ENCODE measurements at places on chromosomes 2 and 18.
A peak's percentile ranks its signal among the peaks of the same experiment; 100 is the strongest.

GRCh38 chr2:217942731-217943335 is 60.0 kb downstream of the TNS1 start:
- no peak for DNase-seq

- no peak for DNase-seq
Observed at GRCh38 chr2:177396703-177397460, 4.3 kb downstream of the AGPS start.

GRCh38 chr2:10223932-10224720 is 78.6 kb upstream of the HPCAL1 start:
- no peak for DNase-seq

DNA sequence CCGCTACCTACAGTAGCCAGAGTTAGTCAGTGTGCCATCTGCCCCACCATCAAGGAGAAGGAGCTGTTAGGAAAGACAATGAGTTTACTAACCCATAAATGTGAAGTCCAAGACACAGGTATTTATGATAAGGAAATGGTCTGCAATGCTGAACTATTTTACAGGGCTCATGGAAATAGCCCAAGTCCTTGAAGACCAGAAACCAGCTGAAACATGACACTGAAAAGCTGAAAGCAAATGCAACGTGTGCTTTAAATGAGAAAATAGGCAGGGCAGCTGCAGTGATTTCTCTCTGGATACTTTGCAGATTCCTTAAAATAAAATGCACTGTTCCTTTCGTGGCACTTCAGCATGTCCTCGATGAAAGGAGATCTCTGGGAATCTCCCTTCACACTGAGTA is 256.4 kb upstream of the TCF4 start:
- no peak for DNase-seq

- DNase-seq, result no peak
Observed at GRCh38 chr2:65393743-65394422, 38.5 kb downstream of the SPRED2 start.

DNA sequence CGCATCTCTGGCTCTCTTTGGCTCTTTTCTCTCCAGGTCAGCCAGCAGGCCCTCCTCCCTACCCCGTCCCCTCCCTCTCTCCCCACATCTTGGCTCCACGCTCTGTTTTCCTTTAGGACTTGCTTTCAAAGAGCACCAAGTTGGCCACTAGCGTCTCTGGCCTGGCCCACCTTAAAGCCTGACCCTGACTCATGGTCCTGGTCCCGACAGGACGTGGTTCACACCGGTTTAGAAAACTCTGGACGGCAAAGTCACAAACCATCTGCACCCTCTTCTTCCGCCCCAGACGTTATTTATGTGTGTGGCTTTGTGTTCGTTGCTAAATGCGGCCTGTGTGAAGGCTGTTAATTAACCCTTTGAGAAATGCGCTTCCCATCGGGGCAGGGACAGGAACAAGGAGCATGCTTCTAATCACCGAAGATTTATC is 169.0 kb upstream of the HAAO start:
- DNase-seq, result no peak

DNA sequence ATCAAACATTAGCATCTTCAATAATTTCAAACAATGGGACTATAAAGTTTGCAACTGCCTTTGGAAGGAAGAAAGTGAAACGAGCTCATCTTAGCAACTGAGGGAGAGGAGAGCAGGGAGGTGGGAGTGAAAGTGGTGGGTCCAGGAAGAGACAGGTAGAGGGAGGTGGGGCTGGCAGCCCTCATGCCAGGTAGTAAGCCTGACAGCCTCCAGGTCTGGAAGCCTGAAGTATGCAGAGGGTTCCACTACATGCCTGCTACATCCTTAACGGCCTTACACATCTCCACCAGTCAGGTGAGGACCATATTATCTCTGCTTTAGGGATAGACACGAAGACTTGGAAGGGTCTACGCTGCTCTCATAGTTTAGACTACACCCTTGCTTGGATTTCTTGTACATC is 201.1 kb upstream of the TWIST2 start:
- no peak for DNase-seq

DNA sequence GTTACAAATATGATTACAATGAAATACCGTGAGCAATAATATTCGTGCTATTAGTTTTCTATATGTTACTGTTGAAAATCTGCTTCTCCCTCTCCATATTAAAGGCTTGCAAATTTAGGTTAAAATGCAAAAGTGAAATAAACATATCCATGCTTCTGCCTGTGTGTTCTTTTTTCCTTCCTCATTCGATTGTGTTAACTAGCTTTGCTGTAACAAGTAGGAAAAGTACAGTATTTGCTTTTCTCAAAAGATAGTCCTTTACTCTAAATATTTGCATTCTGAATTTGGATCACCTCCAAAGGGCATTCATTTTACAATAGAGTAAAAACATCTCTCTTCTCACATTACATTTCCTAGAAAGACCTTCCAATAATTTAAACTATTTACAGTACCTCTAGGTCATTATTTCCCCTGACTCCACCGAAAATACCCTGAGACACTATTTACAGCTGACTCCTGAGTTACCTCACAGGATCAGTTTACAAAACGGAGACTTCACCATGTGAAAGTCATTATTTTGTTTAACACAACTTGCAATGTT is 835.0 kb upstream of the FANCL start:
- no peak for DNase-seq

- DNase-seq, result no peak
Observed at GRCh38 chr18:41009926-41010325, 945.1 kb upstream of the PIK3C3 start.

- DNase-seq, result no peak
Observed at GRCh38 chr2:179440642-179441251, 176.1 kb upstream of the SESTD1 start.

- DNase-seq, result no peak
Observed at GRCh38 chr18:11121443-11121849, 27.9 kb downstream of the PIEZO2 start.

GRCh38 chr2:178361588-178361987 is 89.4 kb downstream of the PRKRA start:
- no peak for DNase-seq

- no peak for DNase-seq
Observed at GRCh38 chr2:99476629-99477028, 13.2 kb downstream of the REV1 start.

DNA sequence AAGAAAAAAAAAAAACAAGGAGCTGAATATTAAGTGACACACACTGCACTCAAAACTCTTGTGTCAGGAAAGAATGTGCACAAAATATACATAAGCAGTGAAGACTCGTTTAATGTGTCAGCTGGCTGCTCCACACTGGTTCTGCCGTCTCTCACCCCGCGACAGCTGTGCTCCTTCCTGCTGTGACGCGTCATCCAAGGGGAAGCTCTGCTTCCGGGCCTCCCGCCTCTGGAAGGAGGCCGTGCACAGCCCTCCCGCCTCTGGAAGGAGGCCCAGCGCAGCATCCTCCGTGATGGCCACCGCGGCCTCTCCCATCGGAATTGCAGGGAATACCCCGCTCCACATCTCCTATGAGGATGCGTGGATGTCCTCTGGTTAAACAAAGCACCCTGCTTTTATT is 151.0 kb downstream of the HDAC4 start:
- no peak for DNase-seq

- no peak for DNase-seq
Observed at GRCh38 chr2:180842461-180842860, 137.9 kb upstream of the UBE2E3 start.

DNA sequence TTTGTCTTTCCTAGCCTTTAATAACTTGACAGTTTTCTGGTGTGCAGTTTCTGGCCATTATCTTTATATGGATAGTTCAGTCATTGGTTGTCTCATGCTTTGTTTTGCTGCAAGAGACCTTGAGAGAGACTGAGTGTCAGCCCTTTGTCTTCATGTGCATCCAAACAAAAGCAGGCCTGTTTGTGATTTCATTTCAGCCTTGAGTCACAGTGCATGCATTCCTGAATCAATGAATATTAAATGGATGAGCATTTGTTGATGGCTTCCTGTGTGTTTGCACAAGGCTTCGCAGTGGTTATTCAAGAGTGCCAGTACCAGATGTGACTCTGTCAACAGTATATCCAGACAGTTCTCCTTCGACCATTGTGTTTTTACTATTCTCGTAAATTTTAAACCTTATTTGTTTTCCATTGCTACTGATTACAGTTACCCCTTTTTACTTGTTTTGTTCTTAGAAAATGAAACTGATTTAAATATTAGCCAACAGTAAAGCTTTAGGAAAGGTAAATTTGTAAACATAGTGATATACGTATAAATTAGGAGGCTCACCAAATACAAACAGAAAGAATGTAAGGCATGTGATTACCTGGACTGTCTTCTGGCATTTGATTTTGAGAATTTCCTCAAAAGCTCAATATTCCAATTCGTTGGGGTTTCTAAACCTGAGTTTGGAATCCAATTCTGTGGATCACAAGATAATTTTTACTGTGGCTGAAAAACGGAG is 319.8 kb downstream of the CTNNA2 start:
- no peak for DNase-seq

- DNase-seq, result no peak
Observed at GRCh38 chr2:65980531-65980930, 454.4 kb upstream of the MEIS1 start.

DNA sequence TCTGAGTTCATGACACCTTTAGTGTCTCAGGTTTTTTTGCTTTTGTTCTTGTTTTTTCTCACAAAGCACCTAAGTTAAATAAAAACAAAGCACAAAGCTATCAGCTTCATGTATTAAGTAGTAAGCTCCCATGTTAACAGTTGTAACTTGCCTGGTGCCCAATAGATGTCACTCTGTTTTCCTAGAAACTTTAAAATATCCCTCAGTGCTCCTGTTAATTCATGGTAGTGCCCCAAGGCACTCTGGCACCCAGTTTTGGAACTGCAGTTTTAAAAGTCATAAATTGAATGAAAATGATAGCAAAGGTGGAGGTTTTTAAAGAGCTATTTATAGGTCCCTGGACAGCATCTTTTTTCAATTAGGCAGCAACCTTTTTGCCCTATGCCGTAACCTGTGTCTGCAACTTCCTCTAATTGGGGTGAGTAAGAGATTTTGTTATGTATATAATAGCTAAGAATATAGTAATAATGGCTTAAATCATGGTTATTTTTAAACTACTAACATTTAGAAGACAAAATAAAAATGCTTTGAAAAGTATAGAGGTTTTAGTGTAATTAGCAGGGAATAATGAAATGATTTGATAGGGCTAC is 555.0 kb upstream of the TMEFF2 start:
- no peak for DNase-seq

- DNase-seq, result no peak
Observed at GRCh38 chr2:235007664-235008457, 56.0 kb downstream of the SH3BP4 start.

DNA sequence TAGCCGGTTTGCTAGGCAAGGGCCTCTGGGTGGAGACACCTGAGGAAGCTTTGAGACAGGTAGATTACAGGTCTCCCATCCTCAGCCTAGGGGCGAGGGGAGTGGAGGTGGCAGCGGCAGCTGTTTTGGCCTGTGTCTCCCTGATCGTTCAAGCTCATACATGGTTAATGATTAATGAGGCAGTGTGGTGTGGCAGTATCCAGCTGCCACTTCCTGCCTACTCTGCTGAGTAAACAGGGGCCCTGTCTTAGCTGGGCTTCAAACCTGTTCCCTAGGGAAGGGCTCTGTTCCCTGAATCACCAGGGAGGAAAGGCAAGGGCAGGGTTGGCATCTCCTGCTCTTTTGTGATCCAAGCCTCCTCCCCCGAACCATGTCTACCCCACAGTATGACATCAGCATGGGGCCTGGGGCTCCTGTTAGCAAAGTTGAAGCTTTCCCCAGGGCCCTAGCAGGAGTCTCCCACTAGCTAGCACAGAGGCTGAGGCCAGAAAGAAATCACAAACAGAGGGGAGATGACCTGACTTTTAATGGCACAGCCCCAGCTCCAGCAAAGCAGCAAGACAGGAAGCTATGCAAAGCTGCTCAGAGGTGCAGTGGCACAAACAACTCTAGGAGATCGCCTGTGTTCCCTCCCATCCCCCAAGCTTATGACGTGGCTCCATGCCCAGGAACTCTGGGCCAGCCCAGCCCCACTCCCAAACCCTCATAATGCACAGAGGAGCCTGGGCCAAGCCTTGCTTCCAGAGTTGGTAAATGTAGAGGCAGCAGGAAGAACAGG is 3.7 kb upstream of the TUBA4B start:
- DNase-seq, result peak; percentile 10

- DNase-seq, result no peak
Observed at GRCh38 chr2:31187166-31187565, 30.1 kb downstream of the CAPN14 start.

Data from activated naive CD4-positive, alpha-beta T cell (primary cell).